ENCODE measurements at places on chromosomes 6 and 20.

DNA sequence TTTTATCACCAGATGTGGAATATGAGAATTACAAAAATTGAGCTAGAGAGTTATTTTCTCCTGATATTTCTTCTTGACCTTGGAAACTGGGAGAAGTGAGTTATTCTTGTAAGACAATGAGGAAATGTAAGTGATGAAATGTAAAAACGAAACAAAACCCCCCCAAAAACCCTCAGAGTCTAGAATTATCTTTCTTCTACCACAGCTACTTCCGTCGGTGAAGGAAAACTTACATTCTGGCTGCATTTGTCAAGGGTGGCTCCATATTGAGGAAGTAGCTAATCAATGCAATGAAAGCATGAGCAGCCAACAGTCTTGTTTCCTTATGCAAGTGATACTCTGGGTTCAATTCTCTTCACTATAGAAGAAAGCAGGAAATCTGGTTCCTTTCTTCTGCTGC is 661.7 kb upstream of the CITED2 start:
- DNase-seq = no peak

DNA sequence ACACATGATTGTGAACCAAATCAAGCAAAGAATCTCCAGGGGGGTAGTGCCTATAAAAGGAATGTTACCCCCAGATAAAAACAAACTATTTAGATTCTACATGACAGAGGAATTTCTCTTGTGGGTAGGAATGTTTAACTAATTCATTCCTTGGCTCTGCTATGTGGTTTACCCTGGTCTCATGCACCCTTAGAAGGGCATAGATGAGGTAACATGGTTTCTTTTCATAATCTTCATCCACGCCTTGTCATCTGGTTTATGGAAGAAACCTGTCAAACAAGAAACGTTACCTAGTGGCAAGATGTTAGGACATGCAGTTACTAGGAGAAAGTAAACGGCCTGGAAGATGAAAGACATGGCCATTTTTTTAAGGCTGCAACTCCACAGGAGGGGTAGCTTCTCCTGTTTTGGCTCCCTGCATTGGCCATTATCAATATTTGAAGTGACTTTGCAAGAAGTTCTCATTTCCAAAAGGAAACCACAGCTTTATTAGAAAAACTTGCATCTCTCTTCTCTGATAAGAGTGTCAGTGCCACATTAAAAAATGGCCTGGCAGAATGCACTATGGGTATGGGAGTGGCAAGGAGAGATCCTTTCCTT is 45.5 kb downstream of the STX11 start:
- DNase-seq = peak; percentile 90

DNA sequence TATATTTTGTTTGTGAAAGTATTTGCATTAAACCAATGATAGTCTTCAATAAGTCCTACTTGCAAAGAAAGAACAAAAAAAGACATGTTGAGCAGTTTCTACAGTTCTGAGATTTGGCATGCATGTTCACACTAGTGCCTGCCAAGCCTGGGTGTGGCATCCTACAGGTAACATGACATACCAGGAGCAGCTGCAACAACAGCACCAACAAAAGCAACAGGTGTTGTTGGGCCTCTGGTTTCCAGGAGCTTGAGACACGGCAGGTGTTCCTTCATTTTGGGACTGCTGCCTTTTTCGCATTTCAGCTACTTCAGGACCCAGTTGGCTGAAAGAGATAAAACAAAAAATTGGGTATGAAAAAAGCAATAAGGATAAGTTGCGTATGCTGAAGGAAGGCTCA is 41.2 kb upstream of the MTRF1L start:
- DNase-seq = no peak

- DNase-seq = no peak
These were observed 200.5 kb upstream of the KCNQ5 start for GRCh38 chr6:72421387-72421786.

DNA sequence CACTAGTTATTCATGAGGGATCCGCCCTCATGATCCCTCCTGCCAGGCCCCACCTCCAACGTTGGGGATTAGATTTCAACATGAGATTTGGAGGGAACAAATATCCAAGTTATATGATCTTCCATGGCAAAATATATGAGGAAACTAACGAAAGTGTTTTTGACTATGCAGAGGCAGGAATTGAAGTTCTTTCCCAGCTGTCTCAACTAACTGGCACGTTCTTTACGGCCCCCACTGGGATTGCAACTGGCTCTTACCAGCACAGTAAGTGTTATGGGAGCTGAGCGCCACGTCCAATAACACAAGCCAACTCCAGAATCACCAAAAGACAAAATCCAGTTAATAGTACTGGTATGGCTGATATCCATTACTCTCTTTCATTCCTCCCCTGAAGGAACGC is 66.6 kb downstream of the ECT2L start:
- no peak for DNase-seq

- no peak for DNase-seq
These were observed 94.3 kb upstream of the FAM8A1 start for GRCh38 chr6:17505767-17506280.

- DNase-seq = no peak
These were observed 6.2 kb upstream of the SGK1 start for GRCh38 chr6:134324141-134324540.

GRCh38 chr6:146311079-146311478 is 232.6 kb upstream of the RAB32 start:
- no peak for DNase-seq

DNA sequence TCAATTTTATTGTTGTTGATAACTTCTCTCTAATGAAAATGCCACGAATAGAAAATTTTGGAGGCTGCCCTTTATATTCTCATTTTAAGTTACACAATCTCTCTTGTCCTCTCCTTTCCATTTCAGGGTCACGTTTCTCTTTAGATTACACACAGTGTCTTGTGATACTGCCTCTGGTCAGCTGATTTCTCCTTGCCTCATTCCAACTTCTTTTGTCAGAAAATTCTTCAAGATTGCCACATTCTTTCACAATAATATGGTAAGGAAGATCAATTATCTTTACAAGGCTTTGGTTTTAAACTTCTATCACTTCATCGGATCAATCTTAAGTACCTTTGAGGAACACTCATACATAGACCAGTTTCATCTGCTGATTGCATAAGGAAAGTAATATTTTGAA is 370.3 kb downstream of the RFPL4B start:
- no peak for DNase-seq

- DNase-seq = no peak
These were observed 208.4 kb downstream of the MYLK4 start for GRCh38 chr6:2542101-2542857.

GRCh38 chr6:126076992-126077664 is 90.8 kb downstream of the TRMT11 start:
- DNase-seq = no peak

DNA sequence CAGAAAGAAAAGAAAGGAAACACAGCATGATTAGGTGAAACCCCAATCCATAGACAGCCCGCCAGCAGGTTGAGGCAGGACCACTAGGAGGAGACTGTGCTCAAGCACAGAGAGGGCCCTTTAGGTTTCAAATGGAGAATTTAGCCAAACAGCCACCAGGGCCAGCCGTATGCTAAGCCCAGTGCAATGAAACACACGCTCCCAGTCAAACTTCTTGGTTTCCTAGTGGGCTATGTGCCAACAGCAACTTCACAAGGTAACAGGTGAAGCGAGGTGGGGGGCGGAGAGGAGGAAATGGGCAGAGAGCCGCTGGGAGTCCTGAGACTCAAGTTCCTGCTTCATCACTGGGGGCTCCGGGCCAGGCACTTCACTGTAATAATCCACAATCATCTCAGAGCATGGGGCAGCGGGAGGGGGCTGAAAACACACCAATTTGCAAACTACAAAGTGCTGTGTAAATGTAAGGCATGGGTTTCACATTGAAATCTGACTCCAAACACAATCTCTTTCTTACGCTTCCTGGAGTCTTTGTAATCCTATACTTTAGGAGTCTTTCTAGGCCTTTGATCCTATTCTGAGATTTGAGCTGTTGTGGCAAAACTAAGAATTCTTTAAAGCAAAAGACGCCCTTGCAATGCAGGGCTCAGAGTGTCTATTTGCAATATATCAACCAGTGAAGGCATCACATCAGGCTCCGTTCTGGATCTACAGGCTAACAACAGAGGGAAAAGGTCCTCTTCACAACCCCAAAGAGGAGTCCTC is 117.3 kb downstream of the OPRM1 start:
- DNase-seq = no peak

DNA sequence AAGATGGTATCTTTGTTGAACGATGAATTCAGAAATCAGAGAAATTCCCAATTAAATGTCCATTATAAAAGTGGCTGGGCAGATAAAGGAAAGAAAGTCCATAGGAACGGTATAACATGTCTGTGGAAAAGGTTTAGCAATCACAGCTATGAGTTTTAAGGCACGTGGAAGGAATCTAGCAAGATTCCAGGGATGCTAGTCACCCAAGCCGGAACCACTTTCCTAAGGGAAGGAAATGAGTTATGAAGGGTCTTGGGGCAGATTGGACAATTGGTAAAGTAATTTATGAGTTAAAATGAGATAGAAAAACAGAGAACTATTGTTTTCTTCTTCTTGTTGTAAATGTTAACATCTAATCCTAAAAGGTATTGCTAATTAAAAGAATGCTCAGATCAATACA is 384.8 kb downstream of the ADGRB3 start:
- DNase-seq = no peak

DNA sequence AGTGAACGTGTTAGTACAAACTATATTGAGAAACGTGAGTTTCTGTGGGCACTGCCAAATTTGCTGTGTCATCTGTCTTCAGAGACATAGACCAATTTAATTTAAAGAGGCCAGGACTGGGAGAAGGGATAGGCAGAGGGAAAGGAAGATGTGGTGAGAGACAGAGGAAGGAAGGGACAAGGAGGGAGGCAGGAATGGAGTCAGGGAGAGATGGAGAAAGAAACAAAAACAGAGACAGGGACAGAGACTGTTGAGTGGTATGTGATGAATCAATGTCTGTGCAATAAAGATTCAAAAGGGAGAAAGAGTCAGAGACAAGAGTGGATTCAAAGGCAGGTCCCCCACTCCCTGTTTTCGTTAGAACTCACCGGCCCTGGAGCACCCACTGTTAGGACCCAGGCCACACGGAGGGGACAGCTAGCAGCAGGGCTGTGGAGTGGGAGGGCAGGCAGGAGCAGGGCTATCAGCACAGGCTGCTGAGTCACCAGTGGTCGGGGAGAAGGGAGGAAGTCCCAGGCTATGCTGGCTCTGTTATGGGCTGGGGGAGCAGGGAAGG is 51.6 kb upstream of the CHD6 start:
- DNase-seq = peak; percentile 14

- no peak for DNase-seq
These were observed 33.5 kb upstream of the LRFN2 start for GRCh38 chr6:40620574-40621240.

- no peak for DNase-seq
These were observed 145.8 kb downstream of the MRPL14 start for GRCh38 chr6:43981363-43981990.

GRCh38 chr20:39309458-39309857 is 347.3 kb downstream of the DHX35 start:
- no peak for DNase-seq
